ENCODE measurements at places on chromosomes 3 and 15.

DNA sequence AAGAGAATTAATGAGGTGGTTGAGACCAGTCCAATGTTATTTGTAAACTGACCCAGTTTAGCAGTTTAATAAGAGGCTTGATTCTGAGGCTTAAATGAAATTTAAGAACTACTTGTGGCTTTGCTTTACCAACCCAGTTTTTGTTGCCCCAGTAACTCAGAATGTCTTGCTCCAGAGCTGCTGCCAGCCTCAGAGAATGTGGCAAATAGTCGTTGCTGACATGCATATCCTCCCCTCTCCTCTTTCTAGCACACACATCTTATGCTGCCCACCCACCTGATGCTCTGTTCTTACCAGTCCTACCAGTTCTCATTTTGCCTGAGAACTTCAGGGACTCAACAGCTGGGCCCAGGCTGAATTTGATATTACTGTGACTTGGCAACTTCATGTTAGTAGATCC, 92.4 kb upstream of the TSC22D2 start:
- no peak for DNase-seq

- DNase-seq: no peak
Observed at GRCh38 chr3:100073049-100073713, 41.1 kb downstream of the FILIP1L start.

- DNase-seq: no peak
Observed at GRCh38 chr3:184748219-184749135, 36.6 kb upstream of the MAGEF1 start.

DNA sequence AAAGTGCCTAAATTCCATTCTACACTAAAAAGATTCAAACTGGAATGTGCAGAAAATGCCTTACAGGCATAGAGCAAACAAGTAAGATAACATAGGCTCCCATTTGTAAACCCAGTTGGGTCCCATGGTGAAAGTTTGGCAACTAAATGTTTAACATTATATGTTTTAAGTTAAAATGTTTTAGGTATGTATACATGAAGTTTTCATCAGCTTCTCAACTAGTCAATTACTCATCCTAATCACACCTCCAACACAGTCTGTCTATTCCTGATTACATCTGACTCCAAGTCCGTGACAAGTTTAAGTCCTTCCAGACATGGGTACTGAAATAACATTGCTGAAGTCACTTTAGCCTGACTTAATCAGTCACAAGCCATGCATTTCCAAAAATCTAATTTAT, 25.0 kb downstream of the MYLK start:
- DNase-seq: no peak

DNA sequence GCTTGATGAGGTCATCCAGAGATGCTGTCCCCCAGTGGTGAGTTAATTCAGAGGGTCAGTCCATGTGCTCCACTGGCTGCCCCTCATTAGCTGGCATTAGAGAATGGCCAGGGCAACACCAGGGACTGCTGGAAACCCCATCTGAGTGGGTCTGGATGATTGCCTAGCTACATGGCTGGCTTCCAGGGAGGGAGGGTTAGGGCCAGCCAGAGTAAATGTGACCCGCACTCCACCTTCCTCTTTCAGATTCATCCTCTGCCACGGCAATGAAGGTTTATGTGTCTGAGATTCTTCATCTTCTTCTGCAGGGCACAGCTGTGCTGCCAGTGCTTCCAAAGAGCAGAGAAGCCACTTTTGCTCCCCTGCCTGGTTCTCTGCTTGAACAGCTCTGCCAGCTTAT, 391.9 kb downstream of the OCA2 start:
- no peak for DNase-seq

GRCh38 chr15:88401996-88402656, 65.1 kb downstream of the MRPL46 start:
- no peak for DNase-seq

DNA sequence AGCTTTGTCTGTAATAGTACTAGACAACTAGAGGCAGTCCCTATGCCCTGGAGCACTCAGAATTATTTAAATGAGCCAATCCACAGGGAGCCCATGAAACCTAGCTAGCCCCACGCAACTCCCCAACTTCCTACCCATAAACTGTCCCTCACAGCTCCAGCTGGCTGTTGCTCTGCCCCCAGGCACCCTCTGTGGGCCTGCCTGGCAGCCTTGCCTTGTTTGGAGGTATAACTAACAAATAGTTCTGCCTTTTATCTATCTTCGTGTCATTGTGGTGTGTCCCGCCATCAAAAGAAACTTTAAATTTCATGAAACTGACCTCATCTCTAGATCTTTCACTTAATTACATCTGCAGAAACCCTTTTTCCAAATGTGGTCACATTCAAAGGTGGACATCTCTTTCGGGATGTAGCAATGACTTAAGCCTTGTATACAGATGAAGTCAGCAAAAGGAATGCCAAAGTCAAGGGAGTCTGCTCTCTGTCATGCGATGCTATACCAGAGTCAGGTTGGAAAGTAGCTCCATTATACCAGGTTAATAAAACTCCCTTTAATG, 1.8 kb upstream of the RTP3 start:
- DNase-seq: no peak

DNA sequence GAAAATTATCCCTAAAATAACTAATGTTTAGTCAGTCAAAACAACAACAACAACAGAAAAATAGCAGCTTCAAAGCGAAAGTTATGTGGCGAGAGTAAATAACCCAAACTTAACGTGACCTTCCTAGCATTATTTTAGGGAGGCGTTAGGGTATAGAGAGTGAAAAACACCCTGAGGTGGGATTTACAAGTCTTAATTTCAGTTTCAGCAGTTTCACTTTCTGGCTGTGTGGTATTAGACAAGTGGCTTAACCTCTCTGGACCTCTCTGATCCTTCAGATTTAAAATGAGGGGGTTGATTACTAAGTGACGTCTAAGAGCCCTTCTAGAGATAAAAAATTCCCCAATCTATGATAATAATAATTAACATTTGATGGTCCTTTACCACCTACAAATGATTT, 291.2 kb downstream of the ZBTB20 start:
- DNase-seq: no peak

DNA sequence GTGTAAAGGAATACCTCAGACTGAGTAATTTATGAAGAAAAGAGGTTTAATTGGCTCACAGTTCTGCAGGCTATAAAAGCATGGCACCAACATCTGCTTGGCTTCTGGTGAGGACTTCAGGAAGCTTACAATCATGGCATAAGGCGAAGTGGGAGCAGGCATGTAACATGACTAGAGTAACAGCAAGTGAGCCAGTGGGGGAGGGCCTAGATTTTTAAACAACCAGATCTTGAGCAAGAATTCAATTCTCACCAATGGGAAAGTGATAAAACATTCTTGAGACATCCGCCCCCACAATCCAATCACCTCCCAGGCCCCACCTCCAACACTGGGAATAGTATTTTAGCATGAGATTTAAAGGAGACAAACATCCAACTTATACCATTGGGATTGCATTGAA, 44.2 kb upstream of the BCL2A1 start:
- DNase-seq: no peak

- DNase-seq: no peak
Observed at GRCh38 chr3:58570851-58571250, 6.3 kb downstream of the FAM107A start.

DNA sequence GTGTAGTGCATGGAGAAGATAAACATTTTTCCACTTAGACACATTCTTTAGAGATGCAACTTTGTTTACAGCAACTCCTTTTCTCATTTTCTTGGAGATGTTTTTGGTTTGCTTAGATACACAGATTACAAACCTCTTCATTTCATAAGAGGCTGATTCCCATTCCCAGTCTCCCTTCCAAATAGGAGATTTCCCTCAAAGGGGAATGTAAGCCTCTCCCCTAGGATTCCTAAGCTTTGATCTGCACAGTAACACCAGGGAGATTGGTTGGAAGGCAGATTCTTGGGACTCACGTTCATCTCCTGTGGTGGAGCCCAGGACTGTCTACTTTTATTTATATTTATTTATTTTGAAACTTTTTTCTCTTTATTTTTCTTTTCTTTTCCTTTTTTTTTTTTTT, 63.2 kb downstream of the MCTP2 start:
- DNase-seq: no peak

All from H54 (cell line).